GM12891 (cell line): ENCODE measurements at places on chromosomes 2 and 18.

DNA sequence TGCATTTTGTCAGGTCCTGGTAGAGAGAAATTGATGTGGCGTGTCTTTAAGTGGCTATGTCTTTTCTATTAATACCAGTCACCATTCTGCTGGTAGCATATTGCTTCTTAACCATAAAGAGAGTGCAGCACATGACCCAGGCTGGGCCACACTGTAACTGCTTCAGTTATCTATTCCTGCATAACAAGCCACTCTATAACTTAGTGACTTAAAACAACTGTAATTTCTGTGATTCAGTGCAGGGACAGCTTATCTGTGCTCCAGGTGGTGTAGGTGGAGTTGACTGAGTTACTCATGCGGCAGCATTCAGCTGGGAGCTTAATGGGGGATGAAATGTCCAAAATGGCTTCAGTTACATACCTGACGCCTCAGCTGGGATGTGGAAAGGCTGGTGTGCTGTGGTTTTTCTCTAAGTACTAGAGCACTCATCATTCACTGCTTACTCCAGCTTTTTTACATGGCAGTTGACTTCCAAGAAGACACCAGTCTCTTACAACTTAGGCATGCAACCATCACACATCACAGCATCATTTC, 742.4 kb downstream of the SATB2 start:
- DNase-seq = no peak

- DNase-seq = no peak
These were observed 79.7 kb downstream of the EHBP1 start for GRCh38 chr2:62785216-62785615.

DNA sequence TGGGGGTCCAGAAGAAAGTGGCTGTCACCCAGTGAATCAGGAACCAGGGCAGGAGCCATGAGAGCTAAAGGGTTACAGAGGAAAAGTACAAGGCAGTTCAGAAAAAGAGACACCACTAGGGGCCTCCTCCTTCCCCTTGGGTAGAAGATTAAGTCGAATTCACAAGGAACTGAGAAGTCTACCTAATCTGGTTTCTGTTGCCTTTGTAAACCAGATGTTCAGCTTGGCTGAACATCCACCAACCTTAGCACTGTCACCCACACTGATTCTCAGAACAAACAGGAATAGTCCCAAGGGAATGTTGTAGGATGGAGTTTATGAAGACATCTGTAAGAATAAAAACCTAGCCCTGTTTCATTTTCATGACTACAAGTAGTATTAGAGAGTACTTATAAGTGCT, 90.4 kb upstream of the NOSTRIN start:
- peak; percentile 19 for DNase-seq

DNA sequence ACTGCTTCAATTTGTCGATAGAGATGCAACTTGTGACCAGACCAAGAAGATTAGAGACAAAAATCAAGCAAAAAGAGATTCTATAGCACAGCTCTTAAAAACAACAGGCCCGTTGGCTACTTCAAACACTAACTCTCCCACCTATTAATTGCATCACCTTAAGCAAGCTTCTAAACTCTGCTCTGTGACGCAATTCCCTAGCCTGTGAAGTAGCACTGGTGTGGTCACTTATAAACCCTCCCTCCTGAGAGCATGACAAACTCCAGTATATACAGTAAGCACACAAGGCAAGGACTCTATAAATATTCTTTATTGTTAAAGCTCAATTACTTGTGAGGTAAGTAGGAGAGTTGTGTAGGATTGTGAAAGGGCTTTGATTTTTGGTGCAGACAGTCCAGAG, 72.3 kb downstream of the CMPK2 start:
- DNase-seq = no peak

DNA sequence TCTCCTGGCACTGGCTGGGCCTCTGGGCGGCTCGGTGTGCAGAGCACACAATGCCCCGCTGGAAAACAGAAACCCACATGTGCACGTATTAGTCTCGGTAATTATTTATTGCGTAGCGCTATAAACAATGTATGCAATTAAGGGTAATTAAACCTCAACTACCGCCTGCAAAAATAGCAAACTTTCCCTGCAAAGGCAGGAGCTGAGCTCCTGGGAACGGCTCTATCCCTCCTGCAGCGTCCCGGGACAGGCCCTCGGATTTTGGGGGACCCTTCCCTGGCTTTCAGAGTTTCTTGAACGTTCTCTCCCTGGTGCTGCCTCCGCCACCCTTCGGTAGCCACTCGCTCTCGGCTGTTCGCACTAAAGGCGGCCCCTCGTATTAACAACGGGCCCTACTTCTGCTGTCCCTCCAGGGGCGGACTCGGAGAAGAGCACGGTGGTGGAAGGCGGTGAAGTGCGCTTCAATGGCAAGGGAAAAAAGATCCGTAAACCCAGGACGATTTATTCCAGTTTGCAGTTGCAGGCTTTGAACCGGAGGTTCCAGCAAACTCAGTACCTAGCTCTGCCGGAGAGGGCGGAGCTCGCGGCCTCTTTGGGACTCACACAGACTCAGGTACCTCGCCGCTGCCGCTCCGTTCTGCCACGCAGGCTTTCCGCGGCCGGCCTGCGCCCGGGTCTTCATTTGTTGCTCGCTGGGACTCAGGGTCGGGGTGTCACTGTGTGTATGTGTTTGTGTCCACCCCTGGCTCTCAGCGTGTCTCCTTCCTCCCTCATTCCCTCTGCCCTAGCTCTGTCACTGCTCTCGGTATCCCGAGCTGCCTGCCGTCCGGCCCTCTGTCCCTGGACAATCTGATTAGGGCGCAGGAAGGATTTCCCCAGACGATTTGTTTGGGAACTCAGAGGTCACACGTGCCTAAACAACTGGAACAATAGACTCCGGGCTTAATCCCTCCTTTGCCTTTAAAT, 1.2 kb downstream of the DLX1 start:
- DNase-seq = no peak

DNA sequence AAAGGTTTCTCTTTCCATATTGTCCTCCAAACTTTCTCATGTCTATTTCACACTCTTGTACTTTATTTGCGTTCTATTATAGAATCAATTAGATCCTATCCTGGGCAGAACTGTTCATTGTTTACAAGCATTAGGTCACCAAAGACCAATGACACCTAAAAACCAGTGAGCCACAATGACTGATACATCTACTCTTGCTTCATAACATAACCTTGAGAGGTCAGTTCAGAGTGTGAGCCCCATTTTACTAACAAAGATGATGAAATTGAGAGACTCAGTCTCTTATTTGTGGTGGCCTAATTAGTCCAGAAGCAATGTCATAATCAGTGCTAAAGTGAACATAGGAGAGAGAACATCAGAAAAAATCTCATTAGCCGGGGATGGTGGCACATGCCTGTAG, 248.9 kb upstream of the RBBP8 start:
- no peak for DNase-seq

- no peak for DNase-seq
These were observed 51.1 kb upstream of the FN1 start for GRCh38 chr2:215487002-215487372.

GRCh38 chr2:231709981-231710798, 1.9 kb downstream of the PTMA start:
- peak; percentile 78 for DNase-seq

DNA sequence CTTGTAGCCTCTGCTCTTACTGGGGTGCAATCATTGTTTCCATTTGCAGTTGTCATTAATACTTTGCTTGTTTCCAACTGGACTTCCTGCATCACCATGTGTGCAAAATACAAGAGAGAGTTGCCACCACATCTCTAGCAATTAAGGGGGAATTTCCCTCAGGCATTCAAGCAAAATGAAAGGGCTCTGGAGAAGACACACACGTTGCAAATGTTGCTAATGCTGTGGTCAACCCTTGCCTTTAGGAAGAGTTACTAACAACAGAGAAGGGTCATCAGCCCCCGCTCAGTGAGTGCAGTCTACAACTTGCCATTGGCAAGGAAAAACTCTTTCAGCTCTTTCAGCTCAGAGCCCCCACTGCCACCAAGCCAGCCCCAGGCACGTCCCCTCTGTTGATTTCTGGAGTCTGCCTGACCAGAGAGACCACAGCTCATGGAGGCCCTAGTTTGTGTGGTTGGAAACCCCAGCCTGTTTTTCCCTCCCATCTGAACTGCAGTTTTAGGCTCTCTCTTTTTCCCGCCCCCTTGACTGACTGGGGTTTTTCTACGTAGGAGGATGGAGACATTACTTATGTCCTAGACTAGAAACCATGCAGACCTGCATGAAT, 25.9 kb upstream of the GPR45 start:
- DNase-seq = no peak
